ENCODE measurements at places on chromosomes 5 and 9.

DNA sequence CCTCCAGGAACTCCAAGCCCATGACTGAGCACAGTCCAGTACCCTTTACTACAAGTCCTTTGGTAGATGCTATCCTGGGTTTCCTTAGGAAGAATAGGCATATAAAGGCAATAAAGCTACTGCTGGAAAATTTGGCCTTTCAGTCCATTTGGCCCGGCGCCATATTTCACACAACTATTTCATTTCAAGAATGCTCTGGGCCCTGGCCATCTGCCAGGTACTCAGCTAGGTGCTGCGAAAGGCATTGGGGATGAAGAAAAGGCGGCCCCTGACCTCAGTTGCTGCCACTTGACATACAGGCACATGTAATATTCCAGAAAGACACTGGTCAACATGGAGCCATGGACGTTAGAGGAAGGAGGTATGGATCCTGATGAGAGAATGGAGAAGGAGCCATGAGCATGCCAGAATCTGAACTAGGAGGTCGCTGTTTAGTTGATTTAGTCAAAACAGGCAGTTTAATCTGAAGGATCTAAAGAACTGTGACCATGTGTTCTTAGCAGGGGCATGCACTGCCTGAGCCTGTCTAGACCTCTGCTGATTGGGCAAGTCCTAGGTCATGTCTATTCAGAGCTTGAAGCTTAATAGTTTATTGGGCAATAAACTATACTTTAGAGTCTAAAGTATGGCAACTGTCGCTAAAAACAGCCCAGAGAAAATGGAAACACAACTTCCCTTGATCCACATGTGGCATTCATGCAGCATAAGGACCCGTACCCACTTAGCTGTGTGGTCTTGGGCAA lies 149.3 kb downstream of the MELK start:
- no peak for DNase-seq

DNA sequence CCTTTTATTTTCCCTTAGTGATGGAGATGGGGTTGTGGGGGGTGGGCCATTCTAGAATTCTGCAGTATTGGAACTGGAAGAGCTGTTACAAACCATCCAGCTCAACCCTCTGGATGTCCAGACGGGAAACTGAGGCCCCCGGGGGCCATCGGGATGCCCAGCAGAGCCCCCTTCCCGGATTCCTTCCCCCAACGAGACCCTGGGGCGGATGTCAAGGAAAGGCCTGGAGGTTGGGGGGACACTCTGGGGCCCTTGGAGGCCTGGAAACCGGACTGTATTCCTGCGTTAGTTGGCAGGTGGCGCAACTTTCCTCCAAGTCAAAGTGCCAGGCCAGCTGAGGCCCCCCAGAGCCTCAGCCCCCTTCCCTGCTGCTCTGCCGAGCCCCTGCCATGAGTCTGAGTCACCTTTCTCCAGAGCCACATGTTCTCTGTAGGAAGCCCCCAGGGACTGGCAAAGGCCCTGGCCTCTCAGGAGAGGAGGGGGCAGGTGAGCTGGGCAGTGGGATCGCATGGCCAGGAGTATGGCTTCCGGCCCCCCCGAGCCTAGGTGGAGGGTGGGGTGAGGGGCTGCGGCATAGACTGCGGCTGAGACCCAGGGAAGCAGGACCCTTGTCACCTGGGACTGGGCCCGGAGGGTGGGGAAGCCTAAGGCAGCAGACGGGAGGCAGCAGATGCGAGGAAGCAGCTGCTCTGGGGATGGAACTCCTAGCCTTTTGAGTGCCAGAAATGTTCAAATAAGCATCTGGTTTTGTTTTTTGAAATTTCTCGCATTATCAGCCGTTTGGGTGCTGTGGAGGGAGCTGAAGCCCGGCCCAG lies 17.8 kb upstream of the FIBCD1 start:
- no peak for DNase-seq

DNA sequence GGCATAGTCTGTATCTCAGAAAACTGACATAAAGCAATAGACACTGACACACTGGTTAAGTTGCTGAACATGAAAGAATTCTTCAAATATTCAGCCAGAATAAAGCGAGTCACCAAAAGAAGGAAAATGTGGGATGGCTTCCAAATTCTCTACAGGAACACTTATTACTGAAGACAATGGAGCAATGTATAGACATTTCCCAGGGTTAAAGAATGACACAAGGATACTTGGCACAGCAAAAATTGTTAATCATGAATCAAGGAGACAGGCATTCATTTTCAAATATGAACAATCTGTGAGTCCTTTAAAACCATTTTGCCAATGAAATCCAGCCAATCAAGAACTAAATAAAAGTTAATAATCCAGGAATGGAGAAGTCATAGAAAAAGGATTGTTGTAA lies 92.5 kb downstream of the MTX3 start:
- no peak for DNase-seq

- no peak for DNase-seq
Measured at GRCh38 chr5:154732212-154732611, 23.0 kb upstream of the LARP1 start.

DNA sequence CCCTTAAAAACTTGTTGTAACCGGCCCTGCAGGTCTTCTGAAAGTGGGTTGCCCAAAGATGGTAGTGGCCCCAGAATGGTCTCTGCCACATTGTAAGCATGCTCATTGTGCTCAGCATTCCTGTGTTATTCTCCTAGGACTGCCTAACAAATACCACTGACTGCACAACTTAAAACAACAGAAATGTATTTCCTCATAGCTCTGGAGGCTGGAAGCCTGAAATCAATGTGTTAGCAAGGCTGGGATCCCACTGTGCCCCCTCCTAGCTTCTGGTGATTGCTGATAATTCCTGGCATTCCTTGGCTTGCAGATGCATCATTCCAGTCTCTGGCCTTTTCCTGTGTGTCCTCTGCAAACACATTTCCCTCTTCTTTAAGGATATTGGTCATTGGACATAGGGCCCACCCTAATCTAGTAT lies 3.4 kb upstream of the GCNT4 start:
- peak; percentile 68 for DNase-seq

- peak; percentile 80 for DNase-seq
Measured at GRCh38 chr5:2207416-2208238, 324.9 kb upstream of the IRX4 start.

GRCh38 chr9:133116346-133117231 lies 4.5 kb downstream of the RALGDS start:
- DNase-seq, result no peak

GRCh38 chr9:69181908-69182353 lies 7.9 kb downstream of the TJP2 start:
- DNase-seq, result peak; percentile 39

GRCh38 chr5:5158472-5158895 lies 18.4 kb downstream of the ADAMTS16 start:
- no peak for DNase-seq

- no peak for DNase-seq
Measured at GRCh38 chr5:148379340-148379739, 4.4 kb upstream of the FBXO38 start.

DNA sequence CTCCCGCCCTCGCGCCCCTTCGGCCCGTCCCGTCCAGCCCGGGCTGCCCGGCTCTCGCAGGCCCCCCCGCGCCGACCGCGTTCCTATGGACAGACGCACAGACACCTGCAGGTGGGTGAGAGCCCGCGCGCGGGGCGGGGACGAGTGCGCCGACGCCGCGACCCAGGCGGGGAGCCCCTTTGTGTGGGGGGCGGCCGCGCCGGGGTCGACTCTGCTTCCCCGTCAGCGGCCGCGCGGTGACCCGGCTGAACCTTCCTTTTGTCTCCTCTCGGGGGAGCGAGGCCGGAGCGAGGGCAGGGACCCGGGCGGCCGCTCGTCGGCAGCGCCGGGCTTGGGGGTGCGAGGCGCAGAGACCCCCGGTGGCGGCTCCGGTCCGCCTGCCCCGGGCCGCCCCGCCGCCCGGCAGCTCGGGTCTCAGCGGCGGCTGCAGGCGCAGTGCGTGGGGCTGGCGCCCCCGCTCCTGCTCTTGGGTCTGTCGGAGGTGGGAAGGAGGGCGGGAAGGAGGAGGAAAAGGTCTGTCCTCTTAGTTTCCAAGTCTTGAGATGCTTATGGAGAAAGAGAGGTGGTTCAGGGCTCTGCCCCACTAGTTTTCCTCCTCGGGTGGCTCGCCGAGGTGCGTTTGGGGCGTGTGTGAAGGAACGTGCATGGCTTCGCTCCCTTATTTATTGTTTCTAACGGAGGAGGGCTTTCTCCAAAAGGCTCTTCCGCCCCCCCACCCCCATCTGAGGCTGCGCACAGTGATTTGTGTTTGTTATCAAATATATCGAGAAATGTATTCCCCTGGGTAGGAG lies 576 bp downstream of the KIAA1958 start:
- peak; percentile 53 for DNase-seq

DNA sequence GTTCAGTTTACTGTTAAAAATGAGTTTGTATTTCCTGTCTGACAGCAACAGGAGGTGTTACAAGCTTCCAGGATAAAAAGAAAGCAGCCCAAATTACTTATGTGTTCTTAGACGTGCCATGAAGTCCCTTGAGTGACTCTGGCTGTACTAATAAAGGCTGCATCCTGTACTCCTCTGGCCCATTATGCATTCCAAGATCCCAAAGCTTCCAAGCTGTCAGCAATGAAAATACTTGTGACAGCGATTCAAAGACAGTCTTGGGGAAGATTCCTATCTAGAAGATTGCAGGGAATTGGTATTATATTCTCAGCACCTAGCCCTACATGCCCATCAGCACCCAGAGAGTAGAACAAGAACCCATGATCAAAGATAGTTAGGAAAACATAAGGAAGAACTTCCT lies 281.6 kb upstream of the TRPC7 start:
- no peak for DNase-seq

- DNase-seq, result no peak
Measured at GRCh38 chr9:85971731-85972130, 30.8 kb downstream of the NAA35 start.

GRCh38 chr5:17094830-17095229 lies 122.6 kb upstream of the BASP1 start:
- DNase-seq, result no peak

DNA sequence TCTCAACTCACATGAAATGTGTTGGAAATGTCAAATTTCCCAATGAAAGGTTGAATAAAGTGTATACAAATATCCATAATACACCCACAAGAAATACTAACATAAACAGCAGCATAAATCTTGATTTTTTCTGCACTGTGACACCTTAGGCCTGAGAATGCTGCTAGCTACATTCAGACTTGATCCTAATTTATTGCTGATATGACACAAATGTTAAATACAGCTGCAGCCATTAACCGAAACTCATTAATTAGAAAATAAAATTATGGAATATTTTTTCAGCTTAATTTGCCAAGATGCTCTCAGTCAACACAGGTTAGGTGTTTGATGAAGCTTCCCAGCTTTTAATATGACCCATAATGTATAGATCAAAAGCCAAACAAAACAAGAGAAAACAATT lies 914.3 kb upstream of the C9orf72 start:
- no peak for DNase-seq

DNA sequence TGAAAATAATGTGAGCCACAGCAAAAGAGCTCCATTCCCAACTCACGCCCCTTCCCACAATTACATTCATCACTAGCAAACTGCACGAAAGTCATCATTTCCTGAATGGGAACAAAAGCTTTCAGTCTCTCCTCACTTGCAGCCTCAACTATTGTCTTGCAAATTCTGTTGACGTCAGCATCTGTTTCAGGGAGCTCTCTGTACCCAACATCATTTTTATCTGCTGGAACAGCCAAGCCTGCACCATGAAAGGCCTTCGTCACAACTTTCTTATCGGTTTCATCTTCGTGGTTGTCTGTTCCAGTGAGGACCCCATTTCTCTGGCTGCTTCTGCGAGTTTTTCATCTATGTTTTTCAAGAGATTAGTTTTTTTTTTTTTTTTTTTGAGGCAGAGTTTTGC lies 14.3 kb upstream of the RNF130 start:
- DNase-seq, result peak; percentile 52

DNA sequence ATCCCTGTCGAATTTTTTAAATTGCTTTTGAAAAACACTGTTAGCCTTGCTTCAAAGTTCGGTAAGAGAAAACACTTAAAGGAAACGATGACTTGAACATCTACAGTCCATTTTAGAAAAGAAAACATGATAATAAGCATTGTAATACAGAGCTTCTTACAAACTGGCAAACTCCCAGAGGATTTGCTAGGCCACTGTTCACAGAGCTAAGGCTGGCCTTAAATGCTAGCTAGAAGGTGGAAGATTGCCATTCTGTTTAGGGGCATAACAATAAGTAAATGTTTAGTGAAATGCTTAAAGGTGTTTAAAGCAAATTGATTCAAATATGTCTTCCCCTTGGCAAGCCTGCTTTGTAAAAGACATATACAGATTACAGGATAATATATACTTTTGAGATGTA lies 169.6 kb downstream of the TLE4 start:
- no peak for DNase-seq

DNA sequence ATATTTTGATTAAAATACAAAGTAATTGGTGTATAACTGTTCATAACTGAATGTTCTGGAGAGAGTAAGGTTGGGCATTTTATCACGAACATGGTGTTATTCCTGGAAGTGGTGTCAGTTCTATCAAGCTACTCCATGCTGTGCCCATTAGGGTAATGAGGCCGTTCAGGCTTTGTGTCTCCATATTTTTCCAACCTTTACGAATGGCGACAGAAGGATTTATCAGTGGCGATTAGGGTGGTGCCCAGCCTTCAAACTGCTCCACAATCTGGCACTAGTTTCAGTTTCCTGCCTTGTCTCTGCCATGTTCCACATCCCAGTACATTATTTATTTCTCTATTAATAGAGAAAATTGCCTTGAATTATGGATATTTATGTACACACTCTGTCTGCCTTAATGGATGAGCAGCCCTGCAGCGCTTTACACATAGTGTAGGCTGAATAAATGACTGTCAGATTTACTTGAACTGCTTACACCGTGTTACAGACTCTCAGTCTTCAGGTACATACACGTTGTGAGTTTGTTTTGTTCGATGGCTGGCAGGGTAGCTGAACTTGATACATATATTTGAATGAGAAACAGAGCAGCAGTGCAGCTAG lies 23.9 kb upstream of the TMC1 start:
- DNase-seq, result no peak

DNA sequence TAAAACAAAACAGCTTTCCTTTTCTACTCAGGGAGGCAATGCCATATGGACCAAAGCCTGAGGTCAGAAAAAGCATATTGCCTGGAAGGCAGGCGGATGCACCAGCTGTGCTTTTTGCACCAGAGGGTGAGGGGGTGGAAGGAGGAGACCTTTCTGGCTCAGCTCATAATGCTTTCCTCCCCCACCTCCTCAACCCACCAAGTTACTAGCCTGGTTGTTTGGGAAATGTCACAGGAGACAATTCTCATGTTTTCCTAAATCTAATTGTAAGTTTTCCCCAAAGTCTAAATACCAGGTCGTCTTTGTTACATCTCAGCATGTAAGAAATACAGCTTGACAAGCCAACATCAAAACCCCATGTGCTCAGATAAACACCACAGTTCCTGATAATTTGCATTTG lies 72.6 kb upstream of the DMRTA1 start:
- no peak for DNase-seq

DNA sequence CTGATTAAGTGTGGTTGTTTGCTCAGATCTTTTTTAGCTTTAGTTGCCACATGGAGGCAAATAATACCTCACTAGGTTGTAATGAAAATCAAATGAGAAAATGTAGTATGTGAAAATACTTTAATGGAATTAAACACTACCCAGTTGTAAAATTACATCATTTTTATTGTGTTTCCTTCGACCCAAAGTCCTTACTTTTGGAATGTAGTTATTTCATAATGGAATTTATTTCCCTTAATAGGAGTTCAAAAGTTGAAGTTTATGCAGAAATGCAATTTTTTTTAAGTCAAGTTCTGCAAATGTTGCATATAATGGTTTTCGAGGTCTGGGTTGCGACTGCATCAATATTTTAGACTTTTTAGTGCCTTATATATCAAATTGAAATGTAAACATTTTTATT lies 31.0 kb downstream of the TNPO1 start:
- no peak for DNase-seq

Data from ELF-1 (cell line).